ENCODE measurements at places on chromosomes 2 and 18. TPM values are rescaled to one million over a fixed set of nuclear protein-coding genes. Genes with fewer than 3 reads are reported as not detected.

GRCh38 chr2:233796254-233796653, 18.1 kb downstream of the MROH2A start:
- H3K27me3 ChIP-seq: no peaks in the 10 kb centered on the region
- H3K4me3 ChIP-seq: no peak overlapping the region
- H3K27ac ChIP-seq: no peak overlapping the region
- no peak for DNase-seq
- peaks cover 2% of the 10 kb centered on the region for H3K4me1 ChIP-seq

Gene UBR3
- 14.0 TPM for total RNA-seq

Gene CYS1
- total RNA-seq: 0.11 TPM

DNA sequence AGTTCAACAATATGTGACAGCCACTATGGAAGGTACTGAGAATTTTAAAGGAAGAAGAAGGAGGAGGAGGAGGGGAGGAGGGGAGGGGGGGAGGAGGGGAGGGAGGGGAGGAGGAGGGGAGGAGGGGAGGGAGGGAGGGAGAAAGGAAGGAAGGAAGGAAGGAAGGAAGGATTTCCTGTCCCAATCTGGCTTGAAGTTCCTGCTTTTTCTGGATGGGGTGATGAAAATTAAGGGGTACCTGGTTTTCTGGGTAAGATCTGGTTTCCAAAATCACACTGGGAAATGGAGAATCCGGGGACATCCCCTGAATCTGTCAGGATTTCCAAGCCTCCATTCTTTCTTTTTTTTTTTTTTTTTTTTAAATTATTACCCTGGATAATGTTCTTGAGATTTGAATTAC, 271.8 kb downstream of the MTX2 start:
- no peak overlapping the region for H3K27ac ChIP-seq
- DNase-seq: no peak
- no peak overlapping the region for H3K4me3 ChIP-seq
- no peaks in the 10 kb centered on the region for H3K36me3 ChIP-seq

Gene TUBB8B
- not detected for total RNA-seq

- no peaks in the 10 kb centered on the region for H3K27me3 ChIP-seq
- no peaks in the 10 kb centered on the region for H3K36me3 ChIP-seq
- DNase-seq: no peak
- no peaks in the 10 kb centered on the region for H3K4me1 ChIP-seq
- H3K27ac ChIP-seq: no peak overlapping the region
Observed at GRCh38 chr2:185222311-185222710, 516.3 kb upstream of the FSIP2 start.

DNA sequence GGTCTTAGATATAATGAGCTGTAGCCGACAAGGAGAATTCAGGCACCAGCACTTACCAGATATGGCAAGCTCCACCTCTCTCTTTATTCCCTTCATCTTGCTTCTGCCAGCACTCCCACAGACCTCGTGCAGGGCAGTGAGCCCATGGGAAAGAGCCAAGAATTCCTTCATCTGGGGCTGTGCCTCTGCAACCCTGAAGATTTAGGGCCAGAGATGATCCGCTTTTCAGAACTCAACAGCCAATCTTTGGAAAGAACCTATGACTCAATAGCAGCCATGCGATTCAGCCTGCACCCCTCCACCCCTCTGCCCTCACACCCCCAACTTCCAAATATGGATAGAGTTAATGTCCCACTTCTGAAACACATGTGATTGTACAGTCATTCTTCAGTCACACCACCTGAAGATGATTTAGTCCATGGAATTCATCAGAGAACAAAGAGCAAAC, 533.7 kb upstream of the TNP1 start:
- H3K27ac ChIP-seq: no peak overlapping the region
- H3K4me3 ChIP-seq: no peak overlapping the region
- H3K36me3 ChIP-seq: peaks cover 5% of the 10 kb centered on the region
- peaks cover 2% of the 10 kb centered on the region for H3K4me1 ChIP-seq
- DNase-seq: no peak
- no peaks in the 10 kb centered on the region for H3K27me3 ChIP-seq

- no peaks in the 10 kb centered on the region for H3K36me3 ChIP-seq
- H3K4me1 ChIP-seq: no peaks in the 10 kb centered on the region
- H3K27me3 ChIP-seq: peaks cover 13% of the 10 kb centered on the region
Observed at GRCh38 chr2:206202446-206202845, 42.8 kb downstream of the EEF1B2 start.

Gene CAPN14
- total RNA-seq: 0.69 TPM

DNA sequence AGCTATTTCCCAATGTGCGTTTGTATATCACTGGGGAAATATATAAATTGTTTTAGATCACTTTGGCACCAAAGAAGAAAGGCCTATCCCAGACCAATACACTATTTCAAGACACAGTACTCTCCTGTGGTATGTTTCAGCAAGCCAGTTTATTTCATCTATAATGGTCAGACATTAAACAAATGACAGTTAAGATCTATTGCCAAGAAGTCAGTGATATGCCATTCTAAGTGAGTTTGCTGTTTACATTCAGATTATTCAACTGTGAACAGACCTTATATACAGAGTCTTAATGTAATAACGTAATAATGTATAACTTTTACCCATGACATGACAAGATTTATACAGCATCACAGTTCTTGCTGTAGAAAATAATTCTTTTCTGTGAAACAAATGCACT, 352.7 kb downstream of the CDH7 start:
- H3K36me3 ChIP-seq: no peaks in the 10 kb centered on the region
- DNase-seq: no peak
- H3K4me3 ChIP-seq: no peak overlapping the region
- no peaks in the 10 kb centered on the region for H3K27me3 ChIP-seq
- H3K4me1 ChIP-seq: no peaks in the 10 kb centered on the region

- H3K36me3 ChIP-seq: no peaks in the 10 kb centered on the region
- peak; percentile 54 for DNase-seq
- H3K4me3 ChIP-seq: no peak overlapping the region
- peak overlapping the region; percentile 37 for H3K27ac ChIP-seq
Observed at GRCh38 chr18:58544616-58545337, 84.1 kb downstream of the ALPK2 start.

DNA sequence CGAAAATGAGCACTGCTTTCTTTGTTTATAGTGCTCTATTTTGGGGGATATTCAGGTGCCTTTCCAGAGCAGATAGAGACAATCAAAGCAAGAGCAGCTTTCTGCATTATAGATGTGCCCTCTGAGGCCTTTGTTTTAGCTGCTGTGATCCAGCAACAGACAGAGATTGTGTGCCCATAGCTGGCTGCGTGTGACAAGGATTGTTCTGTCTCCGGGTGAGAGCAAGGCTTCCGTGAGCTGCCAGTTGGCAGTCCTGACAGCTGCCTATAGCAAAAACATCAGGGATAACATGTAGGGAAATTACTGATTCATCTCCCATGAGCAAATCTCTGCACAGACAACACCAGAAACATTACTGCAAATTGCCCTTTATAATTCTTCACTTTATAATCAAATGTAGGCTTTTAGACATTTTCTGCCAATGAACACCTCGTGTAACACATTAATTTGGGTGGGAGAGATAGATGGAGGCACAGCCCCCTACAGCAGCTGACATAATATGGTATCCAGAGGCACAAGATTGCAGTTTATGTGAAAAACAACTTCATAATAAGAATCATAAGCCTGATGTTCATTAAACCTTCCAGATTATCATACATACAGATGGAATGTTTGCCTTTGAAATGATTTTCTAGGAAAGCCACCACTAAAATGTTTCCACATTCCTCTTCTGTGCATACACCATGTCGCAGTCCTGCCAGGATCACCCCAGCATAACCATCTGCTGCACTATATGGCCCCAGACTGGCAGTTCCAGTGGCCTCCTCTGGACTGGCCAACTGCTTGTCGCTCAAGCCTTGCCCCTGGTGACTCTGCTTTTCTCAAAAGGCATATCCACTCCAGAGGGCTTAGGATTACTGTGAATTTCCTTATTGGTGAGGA, 131.2 kb downstream of the TRIB2 start:
- no peak overlapping the region for H3K27ac ChIP-seq
- no peak overlapping the region for H3K4me3 ChIP-seq
- H3K27me3 ChIP-seq: peaks cover 18% of the 10 kb centered on the region
- no peaks in the 10 kb centered on the region for H3K36me3 ChIP-seq

Gene POTEJ
- not detected for total RNA-seq

DNA sequence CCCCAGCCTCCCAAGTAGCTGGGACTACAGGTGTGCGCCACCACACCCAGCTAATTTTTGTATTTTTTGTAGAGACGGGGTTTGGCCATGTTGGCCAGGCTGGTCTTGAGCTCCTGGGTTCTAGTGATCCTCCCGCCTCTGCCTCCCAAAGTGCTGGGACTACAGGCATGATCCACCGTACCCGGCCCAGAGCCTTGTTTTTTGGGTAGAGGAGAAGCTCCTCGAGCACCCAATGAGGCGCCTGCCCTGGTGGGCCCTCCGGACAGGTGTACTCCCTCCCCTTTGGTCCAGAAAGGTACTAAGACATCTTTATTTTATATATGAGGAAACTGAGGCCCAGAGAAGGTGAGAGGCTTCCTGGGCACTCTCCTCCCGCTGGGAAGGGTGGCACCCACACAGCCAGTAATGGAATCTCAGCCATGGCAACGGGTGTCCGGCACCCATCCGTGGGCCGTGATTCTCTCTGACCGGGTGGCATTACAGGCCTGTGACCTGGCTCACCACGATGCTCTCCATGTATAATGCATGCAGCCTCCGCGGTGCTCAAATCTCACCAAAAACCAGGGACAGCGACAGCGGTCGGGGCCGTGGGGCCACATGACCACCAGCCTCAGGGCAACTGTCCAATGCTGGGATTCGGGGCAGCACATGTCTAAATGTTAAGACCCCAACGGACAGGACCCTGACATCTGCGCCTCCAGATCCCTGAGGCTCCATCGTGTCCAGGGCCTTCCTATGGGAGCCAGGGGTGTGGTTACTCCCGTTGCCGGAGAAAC, 16.8 kb upstream of the KLHL30 start:
- no peaks in the 10 kb centered on the region for H3K27me3 ChIP-seq
- no peaks in the 10 kb centered on the region for H3K4me1 ChIP-seq
- H3K36me3 ChIP-seq: no peaks in the 10 kb centered on the region

DNA sequence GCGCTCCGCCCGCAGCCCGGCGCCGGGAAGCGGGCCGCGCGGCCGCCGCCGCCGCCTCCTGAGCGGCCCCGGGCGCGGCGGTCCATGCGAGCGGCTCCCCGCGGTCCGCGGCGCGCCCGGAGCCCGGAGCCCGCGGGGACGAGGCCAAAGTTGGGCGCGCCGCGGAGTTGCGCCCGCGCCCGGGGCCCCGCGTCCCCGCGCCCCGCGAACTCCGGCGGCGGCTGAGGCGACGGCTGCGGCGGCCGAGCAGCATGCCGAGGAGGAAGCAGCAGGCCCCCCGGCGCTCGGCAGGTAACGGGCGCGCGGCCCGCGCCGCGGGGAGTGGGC, 992 bp downstream of the TSHZ1 start:
- no peak for DNase-seq
- H3K36me3 ChIP-seq: peaks cover 12% of the 10 kb centered on the region
- H3K4me3 ChIP-seq: no peak overlapping the region
- peaks cover 55% of the 10 kb centered on the region for H3K4me1 ChIP-seq
- H3K27me3 ChIP-seq: peaks cover 6% of the 10 kb centered on the region

GRCh38 chr18:73987247-73987980, 160.2 kb downstream of the FBXO15 start:
- no peak for DNase-seq
- H3K36me3 ChIP-seq: no peaks in the 10 kb centered on the region
- no peaks in the 10 kb centered on the region for H3K27me3 ChIP-seq
- H3K4me1 ChIP-seq: no peaks in the 10 kb centered on the region

DNA sequence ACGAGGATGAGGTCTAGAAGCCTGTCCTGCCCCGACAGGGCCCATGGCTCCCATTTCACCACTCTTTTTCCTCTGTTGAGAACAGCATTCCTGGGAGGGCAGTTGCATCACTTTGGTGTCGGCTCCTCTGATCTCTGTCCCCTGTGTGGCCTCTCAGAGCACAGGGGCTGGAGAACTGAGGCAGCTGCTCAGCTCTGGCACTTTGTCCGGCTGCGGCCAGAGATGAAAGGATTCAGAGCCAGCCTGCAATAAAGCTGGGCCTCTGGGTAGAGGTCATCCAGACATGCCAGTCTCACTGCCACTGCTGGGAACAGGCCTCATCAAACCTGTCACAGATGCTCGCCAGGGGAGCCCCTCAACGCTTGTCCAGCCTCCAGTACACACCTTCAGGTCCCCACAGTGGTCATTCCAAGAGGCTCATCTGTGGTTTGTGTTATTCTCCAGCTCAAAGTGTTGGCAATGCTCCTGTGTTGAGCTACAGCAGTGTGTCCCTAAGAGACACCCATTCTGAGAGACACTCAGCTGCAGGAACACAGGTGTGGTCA, 13.1 kb upstream of the ROCK2 start:
- H3K4me1 ChIP-seq: no peaks in the 10 kb centered on the region
- H3K27me3 ChIP-seq: no peaks in the 10 kb centered on the region
- H3K27ac ChIP-seq: no peak overlapping the region
- no peaks in the 10 kb centered on the region for H3K36me3 ChIP-seq
- no peak for DNase-seq
- no peak overlapping the region for H3K4me3 ChIP-seq

All from activated CD8-positive, alpha-beta T cell treated with anti-CD3 and anti-CD28 coated beads for 36 hours (primary cell).